H1 (cell line): ENCODE measurements at places on chromosomes 13 and 19. TPM values are rescaled to one million over a fixed set of nuclear protein-coding genes. Genes with fewer than 3 reads are reported as not detected.

Gene GAPDHS
- 0.26 and 0.47 TPM in 2 replicates for polyA plus RNA-seq

Gene CPB2
- polyA plus RNA-seq, result not detected in 2 replicates

Gene KLK4
- polyA plus RNA-seq, result 0.44 and 6.8 TPM in 2 replicates

Gene SBK3
- 1.5 and 2.8 TPM in 2 replicates for polyA plus RNA-seq

Gene SERPINE3
- polyA plus RNA-seq, result 1.0 and 1.1 TPM in 2 replicates

Gene NCR1
- polyA plus RNA-seq, result 1.5 and 2.3 TPM in 2 replicates

Gene PRR22
- polyA plus RNA-seq, result 1.9 and 4.1 TPM in 2 replicates
